ENCODE measurements at places on chromosomes 16 and 17.

GRCh38 chr17:63267846-63268245 is 178.3 kb downstream of the CYB561 start:
- DNase-seq, result no peak

DNA sequence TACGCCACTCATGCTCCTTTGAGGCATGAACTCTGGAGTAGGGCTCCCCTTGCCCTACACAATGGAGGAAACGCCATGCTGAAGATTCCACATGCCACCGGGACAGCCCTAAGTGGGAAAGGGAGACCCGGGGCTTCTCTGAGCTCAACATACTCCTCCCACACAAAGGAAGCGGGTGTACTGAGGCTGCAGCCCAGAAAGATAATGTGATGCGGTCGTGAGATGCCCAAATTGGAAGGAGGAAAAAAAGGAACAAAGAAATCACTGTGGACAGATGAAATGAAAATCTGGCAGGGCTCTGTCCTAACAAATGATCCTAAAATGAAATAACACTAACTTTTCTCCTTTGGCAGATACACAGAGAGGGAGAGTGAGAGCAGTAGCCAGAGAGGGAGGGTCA is 182.1 kb downstream of the ZFHX3 start:
- no peak for DNase-seq

- no peak for DNase-seq
Observed at GRCh38 chr16:81841722-81842121, 62.6 kb downstream of the PLCG2 start.

- no peak for DNase-seq
Observed at GRCh38 chr16:77918809-77919707, 103.3 kb upstream of the CLEC3A start.

DNA sequence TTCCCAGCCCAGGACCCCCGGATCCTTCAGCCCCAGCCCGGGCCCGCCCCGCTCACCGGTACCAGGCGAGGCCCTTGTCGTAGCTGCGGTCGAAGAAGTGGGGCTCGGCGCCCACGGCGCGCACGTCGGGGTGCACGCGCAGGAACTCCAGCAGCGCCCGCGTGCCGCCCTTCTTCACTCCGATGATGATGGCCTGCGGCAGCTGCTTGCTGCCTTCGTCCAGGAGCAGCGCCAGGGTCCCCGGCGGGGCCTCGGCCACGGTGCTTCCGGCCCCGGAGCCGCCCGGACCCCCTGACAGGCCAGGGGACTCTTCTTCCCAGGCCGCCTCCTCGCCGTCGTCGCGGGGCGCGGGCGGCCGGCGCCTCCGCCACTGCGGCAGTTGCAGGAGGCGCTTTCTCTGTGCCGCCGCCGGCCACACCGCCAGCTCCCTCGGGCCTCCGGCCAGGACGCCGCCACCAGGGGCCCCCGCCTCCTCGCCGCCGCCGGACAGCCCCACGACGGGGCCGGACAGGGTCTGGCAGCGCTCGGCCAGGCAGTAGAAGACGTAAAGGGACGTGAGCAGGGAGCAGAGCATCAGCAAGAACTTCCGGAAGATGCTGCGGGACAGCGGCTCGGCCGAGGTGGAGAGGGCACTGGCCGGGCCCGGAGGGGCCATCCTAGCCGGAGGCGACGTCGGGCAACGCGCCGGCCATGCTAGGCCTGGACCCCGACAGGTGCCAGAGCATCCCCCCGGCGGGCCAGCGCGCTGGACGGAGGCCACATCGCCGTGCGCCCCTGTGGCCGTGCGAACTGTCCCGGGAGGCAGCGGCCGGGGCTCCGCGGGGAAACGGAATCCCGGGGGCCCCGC is 1.0 kb downstream of the HS3ST3A1 start:
- DNase-seq, result no peak

DNA sequence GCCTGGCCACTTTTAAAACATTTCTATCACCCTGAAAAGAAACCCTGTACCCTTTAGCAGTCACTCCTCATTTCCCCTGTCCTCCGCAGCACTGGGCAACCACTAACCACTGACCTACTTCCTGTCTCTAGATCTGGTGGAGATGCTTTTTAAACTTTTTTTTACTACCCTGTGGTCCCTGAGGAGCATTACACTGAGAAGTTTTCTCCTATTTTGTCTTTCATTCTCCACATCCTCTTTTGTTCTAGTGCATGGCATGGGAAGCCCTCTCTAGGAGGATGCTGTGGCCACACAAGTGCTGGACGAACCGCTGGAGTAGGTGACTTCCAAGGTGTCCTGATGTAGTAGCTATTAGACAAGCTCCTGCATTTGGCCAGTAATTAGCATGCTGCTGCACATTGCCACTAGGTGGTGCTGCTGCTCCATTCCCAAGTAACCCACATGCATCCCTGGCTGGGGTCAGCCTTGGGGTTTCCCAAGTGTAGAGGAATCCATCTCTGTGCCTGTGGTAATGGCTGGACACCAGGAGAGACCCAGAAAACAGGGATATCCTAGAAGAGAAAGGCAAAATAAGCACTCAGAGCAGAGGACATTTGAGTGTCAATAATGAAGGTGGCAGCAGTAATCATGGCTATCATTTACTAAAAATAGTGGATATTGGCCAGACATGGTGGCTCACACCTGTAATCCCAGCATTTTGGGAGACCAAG is 143.8 kb upstream of the CRHR1 start:
- peak; percentile 72 for DNase-seq

- no peak for DNase-seq
Observed at GRCh38 chr16:52547834-52548215, 882 bp upstream of the TOX3 start.

- DNase-seq, result no peak
Observed at GRCh38 chr17:48644159-48644558, 18.0 kb upstream of the HOXB9 start.

DNA sequence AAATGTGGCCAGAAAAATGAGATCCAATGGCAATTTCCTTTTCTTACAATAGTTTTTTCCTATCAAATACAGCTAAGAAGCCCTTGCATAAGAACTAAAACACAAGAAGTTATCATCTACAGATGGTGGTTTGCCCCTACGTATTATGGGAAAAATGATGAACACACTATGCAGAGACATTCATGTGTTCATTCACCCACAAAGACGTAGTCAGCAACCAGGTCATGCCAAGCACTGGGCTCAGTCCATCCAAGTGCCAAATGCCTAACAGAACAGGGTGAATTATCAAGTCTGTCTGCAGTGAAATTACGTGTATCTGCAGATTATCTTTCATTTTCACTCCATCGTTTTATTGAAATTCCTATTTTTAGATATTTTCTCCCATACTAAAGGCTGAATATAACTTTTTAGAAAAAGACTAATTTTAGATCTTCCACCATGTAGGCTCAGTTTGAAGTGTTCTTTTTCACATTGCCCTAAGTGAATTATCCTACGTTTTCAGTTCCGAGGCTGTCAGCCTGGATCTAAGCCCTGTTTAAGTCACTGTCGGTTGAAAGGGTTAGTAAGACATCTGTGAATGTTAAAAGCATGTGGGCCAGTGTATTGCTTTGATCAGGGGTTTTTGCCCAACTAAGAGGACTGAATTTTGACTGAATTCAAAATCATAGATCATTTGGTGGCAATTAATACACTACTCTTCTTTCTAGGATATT is 78.1 kb upstream of the DHX40 start:
- no peak for DNase-seq

DNA sequence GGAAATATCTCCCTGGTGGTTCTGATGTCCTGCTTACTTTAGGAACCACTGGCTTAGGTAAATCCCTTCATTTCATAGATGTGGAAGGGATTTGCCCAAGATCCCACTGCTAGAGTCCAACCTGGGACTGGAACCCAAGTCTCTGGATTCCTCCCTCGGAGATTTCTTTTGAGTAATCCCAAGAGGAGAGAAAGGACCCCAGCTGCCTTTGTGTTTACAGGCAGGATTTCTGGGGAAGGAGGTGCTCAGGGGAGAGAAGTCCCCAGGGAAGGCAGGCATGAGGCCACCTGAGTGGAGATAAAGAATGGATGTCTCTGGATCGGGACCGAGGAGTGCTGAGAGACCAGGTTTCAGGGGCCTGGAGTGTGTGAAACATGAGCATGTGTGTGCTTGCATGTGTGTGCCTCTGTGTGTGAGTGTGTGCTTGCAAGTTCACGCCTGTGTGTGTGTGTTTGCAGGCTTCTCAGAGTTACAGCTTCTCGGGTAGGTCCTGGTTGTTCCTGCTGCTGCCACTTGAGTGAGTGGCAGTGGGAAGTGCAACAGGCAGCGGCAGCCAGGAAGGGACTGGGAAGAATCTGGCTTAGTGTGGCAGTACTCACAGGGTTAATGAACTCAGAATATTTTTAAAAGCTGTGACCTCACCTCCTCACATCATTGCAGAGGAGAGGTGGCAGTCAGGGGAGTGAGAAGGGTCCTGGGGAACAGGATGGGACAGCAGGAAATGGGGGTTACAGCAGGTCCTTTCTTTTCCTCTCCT is 2.2 kb downstream of the KCNH6 start:
- DNase-seq, result no peak

- DNase-seq, result no peak
Observed at GRCh38 chr17:78785011-78785662, 3.1 kb upstream of the CYTH1 start.

DNA sequence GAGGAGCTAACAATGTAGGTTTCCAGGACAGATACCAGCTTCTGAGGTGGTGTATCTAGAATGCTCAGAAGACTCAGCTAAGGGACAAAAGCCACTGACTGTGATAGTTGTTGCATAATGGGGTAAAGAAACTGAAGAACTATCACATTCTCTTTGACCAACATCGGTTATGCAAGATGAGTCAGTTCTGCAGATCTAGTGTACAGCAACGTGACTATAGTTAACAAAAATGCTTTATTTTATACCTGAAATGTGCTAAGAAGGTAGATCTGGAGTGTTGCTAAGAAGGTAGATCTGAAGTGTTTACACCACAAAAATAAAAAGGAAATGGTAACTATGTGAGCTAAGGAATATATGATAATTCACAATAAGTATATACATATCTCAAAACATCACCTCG is 2.5 kb downstream of the KRTAP9-6 start:
- DNase-seq, result no peak

DNA sequence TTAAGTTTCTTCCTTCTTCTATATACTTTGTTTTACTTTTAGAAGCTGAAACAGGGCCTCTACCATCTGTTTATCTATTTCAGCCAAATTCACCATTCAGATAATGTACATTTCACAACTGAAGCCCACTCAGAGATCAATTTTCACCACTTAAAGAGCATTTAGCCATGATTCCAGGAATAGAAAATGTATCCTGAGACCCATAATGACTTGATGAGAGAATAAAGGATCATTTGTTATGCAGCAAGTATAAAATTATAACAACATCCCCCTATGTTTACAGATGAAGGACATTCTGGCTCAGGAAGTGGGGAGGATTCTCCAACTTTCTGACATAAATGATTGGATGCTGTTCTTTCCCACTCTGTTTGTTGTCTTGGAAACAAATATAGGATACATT is 962.1 kb upstream of the EEF2KMT start:
- DNase-seq, result no peak

- DNase-seq, result peak; percentile 83
Observed at GRCh38 chr16:2474877-2475412, at the start of gene TBC1D24. TSS of gene TBC1D24 (plus strand) at chr16:2475127. CDS start at chr16:2496149, 21,022 bp downstream.

DNA sequence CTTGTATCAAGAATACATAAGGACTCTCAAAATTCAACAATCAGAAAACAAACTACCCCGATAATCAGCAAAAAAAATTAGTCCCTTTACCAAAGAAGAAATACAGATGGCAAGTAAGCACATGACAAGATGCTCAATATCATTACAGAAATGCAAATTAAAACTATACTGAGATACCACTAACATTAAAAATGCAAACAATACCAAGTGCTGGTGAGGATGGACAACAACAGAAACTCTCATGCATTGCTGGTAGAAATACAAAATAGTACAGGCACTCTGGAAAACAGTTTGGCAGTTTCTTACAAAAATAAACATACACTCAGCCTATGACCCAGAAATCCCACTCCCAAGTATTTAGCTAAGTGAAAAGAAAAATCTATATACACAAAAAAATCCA is 7.5 kb downstream of the CEP112 start:
- DNase-seq, result no peak

DNA sequence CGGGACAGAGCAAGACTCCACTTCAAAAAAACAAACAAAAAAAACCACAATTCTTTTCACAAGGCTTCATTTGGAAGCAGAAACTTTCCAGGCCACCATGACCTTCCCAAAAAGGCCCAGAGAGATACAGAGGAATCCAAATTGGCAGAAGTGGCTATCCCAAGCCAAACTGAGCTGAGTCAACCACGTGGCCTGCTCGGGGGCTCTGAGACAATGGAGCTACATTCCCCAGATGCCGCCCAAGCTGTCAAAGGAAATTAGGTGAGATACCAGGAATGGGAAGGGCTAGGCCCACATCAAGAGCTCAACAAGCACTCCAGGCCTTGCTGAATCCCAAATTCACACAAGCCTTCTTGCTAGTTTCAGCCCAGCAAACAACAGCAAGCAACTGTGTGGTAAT is 5.7 kb upstream of the EXOSC6 start:
- no peak for DNase-seq

DNA sequence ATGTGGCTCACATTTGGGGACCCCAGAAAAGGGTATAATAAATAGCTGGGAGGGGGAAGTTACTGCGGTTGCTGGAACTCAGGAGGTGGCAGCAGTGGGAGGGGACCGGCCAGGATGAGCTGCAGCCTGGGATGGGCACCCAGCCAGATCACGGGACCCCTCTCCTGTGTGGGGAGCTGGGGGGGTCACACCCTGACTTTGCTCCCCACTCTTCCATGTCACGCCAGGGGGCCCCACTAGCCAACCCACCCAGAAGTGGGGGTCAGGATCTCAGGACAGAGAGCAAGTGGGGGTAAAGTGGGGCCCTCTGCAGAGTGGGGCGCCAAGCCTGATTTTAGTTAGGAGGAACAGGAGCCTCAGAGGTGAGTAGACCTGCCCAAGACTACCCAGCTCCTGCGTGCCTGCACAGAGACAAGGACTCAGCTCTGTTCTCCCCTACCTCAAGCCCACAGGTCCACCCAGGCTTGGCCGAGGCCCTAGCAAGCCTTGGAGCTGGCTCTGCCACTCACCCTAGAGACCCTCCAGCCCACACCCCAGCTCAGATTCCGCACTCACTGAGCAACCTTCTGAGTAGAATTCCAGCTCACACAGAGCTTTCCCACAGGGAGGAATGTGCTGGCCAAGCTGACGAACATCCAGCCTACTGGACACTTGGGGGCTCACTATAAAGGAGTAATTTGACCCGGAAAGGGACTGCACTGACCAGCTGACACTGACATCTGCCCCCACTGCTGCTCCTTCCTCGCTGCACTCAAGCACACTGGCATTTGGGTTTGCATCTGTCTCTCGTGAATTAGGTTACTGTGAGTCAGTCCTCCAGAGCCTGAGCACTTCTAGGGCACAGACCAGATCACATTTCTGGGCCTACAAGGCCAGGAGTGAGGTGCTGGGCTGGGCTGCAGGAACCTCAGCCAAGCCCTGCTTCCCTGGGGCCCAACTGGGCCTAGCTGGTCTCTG is 310.1 kb downstream of the C16orf95 start:
- DNase-seq, result no peak

DNA sequence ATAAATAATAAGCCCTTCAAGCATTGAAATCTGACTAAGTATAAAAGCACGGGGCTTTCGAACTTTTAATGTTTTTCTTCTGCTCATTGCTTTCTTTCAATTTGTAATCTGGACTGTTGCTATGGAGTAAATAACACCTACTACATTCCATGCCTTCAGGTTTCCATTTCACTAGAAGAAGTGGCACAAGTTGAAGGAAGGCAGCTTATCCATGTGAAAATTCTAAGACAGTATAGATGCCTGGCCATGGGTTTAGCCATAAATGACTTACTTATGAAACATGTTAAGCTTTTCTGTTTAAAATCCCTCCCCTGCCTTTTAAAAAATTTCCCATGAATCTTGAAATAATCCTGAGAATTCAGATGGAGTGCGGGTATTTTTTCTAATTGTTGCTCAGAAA is 30.6 kb downstream of the KCNJ16 start:
- no peak for DNase-seq
